ENCODE measurements at places on chromosomes 2 and 18.

DNA sequence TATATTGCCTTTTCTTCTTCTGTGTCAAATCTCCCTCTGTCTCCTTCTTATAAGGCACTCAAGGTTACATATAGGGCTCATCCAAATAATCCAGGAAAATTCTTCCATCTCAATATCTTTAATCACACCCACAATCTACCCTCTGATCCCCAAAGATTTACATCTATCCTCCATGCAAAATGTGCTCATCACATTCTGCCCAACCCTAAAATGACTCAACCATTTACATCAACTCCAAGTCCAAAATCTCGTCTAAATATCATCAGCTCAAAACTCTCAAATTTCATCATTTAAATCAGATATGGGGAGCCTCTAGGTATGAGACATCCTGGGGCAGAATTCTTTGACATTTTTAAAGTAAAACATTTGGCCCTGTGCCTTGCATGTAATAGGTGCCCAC lies 1349.8 kb downstream of the SUCLG1 start:
- H3K27me3 ChIP-seq = no peaks in the 10 kb centered on the region
- no peak overlapping the region for H3K27ac ChIP-seq
- H3K4me3 ChIP-seq = no peak overlapping the region
- DNase-seq = no peak

GRCh38 chr2:232937278-232937906 lies 67.3 kb downstream of the SNORC start:
- peaks cover 5% of the 10 kb centered on the region for H3K4me1 ChIP-seq
- peaks cover 10% of the 10 kb centered on the region for H3K36me3 ChIP-seq
- H3K27ac ChIP-seq = no peak overlapping the region
- no peak overlapping the region for H3K4me3 ChIP-seq
- H3K27me3 ChIP-seq = peaks cover 36% of the 10 kb centered on the region

DNA sequence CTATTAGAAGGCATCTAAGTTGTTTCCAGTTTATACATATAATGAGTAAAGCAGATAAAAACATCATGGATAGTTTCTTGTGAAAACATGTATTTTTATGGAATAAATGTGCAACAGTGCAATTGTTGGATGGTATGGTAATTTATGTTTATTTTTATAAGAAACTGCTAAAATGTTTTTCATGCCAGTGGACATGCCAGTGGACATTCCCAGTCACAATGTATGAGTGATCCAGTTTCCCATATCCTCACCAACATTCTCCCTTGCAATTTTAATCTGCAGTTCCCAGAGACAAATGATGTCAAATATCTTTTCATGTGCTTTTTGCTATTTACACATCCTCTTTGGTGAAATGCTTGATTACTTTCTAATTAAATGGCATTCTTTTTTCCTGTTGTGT lies 818.6 kb downstream of the SUCLG1 start:
- no peaks in the 10 kb centered on the region for H3K36me3 ChIP-seq
- no peak for DNase-seq
- no peak overlapping the region for H3K27ac ChIP-seq
- no peaks in the 10 kb centered on the region for H3K4me1 ChIP-seq

DNA sequence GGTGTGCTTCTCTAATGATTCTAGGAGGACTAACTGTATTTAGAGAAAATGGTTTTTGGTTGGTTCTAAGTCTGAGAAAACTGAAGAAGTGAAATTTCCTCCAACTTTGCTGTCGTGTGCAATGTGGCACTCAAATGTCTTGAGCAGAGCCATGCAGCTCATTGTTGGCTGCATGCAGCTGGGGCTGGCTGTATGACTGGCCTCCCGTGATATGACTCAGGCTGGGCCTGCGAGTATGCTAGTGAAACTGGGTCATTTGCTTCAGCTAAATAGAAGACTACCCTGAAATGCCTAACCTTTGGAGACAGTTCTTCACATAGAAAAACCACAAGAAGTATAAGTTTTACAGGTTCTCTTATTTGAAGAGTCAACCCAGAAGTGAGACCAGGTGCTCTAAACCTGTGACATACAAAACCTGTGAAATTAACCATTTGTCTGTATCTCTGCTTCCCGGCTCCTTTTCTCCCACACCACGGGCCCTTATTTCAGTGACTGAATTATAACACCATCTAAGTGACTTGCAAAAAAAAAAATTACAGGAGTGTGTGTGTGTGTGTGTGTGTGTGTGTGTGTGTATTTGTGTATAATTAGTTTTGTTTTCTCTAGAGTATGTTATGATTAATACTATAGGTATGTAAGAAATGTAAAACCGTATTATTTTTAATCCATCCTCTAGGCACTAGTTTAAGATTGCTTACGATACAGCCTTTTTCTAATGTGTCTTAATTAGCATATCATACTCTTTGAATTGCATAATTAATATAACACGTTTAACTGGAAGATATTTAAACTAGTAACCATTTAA lies 15.9 kb downstream of the POLI start:
- peak overlapping the region; percentile 89 for H3K27ac ChIP-seq
- peak overlapping the region; percentile 49 for H3K4me3 ChIP-seq
- peak; percentile 14 for DNase-seq
- peaks cover 18% of the 10 kb centered on the region for H3K4me1 ChIP-seq

- H3K4me3 ChIP-seq = no peak overlapping the region
- H3K27ac ChIP-seq = no peak overlapping the region
- H3K27me3 ChIP-seq = no peaks in the 10 kb centered on the region
These were observed 5.6 kb upstream of the EML4 start for GRCh38 chr2:42163444-42164045.

- H3K4me3 ChIP-seq = no peak overlapping the region
- H3K27ac ChIP-seq = no peak overlapping the region
- peaks cover 3% of the 10 kb centered on the region for H3K4me1 ChIP-seq
- peaks cover 35% of the 10 kb centered on the region for H3K27me3 ChIP-seq
- H3K36me3 ChIP-seq = no peaks in the 10 kb centered on the region
- DNase-seq = no peak
These were observed 139.7 kb downstream of the INO80D start for GRCh38 chr2:205946226-205946625.

DNA sequence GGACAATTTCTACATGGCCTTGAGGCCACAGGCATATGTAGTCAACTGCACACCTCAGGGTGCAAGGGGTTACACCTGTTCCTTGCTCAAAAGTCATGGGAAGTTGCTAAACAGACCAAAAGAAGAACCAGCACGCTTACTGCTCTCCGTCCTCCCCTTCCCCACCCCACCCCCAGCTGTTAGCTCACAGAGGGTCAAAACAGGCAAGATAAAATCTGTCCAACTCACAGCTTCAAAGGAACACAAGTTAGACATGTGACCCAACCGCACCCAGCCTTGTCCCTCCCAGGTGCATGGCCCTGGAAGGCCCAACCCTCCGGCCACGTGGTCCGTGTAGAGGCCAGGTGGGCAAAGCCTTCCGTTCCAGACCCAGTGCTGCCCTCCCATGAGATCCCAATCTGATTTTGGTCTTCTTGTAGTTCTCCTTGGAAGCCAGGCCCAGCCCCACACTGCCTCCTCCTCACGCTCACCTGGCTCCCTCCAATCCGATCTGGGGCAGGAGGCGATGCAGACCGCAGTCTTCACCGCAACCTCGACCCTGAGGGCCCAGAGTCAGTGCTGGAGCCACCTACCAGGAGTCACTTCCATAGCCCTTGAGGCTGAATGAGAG lies 14.5 kb upstream of the ASPRV1 start:
- peaks cover 13% of the 10 kb centered on the region for H3K4me1 ChIP-seq
- H3K27me3 ChIP-seq = no peaks in the 10 kb centered on the region

DNA sequence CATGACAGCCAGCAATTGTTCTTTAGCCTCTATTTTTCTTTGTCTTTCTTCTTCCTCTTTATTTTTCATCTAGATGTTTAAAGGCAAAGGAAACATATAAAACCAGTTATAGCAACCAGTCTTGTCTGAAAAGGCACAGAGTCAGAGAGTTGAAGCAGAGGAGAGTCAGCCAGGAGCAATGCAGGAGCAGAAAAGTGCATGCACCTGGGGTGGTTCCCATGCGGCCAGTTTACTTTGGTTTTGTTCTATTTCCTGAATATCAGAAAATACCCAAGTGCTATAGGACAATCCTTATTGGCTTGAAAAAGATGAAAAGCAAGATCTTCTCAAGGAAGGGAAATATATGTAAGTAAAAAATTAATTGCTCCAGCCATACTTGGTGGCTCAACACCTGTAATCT lies 44.9 kb downstream of the CFAP210 start:
- peaks cover 18% of the 10 kb centered on the region for H3K27me3 ChIP-seq
- peaks cover 2% of the 10 kb centered on the region for H3K4me1 ChIP-seq
- no peak for DNase-seq

- H3K27ac ChIP-seq = no peak overlapping the region
- no peak overlapping the region for H3K4me3 ChIP-seq
- no peak for DNase-seq
- peaks cover 12% of the 10 kb centered on the region for H3K27me3 ChIP-seq
- H3K4me1 ChIP-seq = no peaks in the 10 kb centered on the region
These were observed 101.6 kb downstream of the GFPT1 start for GRCh38 chr2:69285379-69285894.

DNA sequence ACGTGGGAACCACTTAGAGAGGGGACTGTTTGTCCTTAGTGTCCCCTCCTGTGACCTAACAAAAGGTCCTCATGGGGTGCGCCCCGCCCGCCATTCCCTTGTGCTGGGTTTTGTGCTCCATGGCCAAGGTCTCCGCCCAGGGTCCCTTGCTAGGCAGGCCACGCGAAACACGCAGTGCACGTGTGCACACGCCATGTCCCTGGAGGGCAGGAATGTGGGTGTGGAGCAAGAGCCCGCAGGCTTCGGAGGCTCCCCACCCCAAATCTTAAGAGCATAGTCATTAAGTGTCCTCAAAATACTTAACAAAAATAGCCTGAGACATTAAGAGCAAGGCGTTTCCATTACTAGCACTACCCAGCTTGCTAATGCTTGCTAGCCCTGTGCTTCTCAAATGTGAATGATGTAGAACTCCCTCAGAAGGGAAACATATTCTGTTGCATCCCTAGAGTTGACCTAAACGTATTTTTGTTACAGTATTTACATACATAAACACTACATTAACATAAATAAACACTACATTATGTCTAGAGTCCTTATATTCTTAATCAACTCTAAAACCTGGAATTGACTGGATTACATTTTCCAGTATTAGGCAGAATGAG lies 117.6 kb upstream of the APCDD1 start:
- no peak overlapping the region for H3K27ac ChIP-seq
- H3K4me1 ChIP-seq = no peaks in the 10 kb centered on the region
- H3K36me3 ChIP-seq = no peaks in the 10 kb centered on the region

DNA sequence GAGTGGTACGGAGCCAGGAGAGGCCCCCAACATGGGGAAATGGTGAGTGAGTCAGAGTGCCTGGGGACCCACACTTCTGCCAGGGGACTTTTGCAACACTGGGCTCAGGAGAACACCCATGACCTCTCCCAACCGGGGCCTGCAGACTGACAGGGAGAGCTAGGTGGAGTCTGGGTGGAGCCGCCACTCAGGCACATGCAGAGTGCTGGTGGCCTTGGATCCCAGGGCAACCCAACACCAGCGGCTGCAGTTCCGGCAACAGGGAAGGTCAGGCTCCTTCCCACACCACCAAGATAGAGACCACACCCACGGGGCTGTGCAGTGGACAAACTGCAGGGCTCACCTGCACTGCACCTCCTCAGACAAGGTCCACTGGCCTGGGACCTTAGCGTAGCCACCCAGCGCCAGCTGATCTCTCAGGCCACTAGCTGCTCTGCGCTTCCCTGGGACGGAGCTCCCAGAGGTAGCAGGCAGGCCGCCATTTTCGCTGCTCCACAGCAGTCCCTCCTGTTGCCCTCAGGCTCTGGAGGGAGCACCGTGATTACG lies 99.0 kb downstream of the EFEMP1 start:
- H3K4me1 ChIP-seq = no peaks in the 10 kb centered on the region
- no peaks in the 10 kb centered on the region for H3K36me3 ChIP-seq
- H3K4me3 ChIP-seq = no peak overlapping the region
- DNase-seq = no peak
- H3K27me3 ChIP-seq = peaks cover 12% of the 10 kb centered on the region
- H3K27ac ChIP-seq = no peak overlapping the region

GRCh38 chr2:78147466-78147865 lies 625.3 kb upstream of the LRRTM4 start:
- H3K27me3 ChIP-seq = no peaks in the 10 kb centered on the region
- H3K4me1 ChIP-seq = no peaks in the 10 kb centered on the region
- no peak for DNase-seq
- no peak overlapping the region for H3K27ac ChIP-seq

GRCh38 chr18:46471809-46472498 lies 185.1 kb downstream of the LOXHD1 start:
- no peak overlapping the region for H3K27ac ChIP-seq
- DNase-seq = no peak
- peaks cover 9% of the 10 kb centered on the region for H3K4me1 ChIP-seq
- no peak overlapping the region for H3K4me3 ChIP-seq
- peaks cover 16% of the 10 kb centered on the region for H3K27me3 ChIP-seq

- peak overlapping the region; percentile 98 for H3K4me3 ChIP-seq
- peak; percentile 13 for DNase-seq
- H3K27ac ChIP-seq = peak overlapping the region; percentile 98
- H3K4me1 ChIP-seq = peaks cover 33% of the 10 kb centered on the region
These were observed 1.5 kb downstream of the INO80D start for GRCh38 chr2:206084439-206084869.

DNA sequence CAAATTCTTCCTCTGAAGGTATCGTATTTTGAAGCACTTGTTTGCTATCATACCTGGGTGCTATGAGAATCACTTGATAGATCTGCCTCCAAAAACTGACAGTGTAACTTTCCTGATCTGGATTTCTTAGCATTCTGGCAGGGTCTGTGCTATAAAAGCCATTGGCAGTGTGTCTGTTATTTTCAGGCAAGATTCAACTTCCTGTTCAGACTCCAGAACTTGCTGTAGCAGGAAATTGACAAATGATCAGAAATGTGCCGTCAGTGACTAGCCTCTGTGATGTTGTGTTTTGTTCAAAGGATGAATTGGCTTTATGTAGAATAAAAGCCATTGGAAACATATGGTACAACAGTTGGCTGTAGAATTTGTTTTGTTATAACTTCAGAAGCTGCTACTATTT lies 273.3 kb downstream of the PTPRM start:
- no peaks in the 10 kb centered on the region for H3K36me3 ChIP-seq
- no peaks in the 10 kb centered on the region for H3K4me1 ChIP-seq
- no peak overlapping the region for H3K27ac ChIP-seq

DNA sequence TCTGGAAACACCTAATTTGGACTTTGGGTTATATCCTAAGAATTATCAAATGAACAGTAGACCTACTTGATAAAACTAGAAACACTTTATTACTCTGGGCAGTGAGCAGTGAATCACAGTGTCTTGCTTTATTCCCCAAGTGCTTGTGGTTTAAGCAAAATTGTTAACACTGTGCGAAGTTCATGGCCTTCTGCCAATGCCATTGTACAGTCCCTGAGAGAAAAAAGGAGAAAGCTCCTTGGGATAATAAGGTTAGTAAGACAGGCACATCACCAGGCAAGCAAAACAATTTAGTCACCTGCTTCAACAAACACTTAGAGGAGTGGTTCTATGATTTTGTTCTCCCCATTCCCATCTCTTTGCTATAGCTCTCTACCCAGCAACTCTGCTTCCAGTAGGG lies 39.8 kb downstream of the ADCYAP1 start:
- DNase-seq = no peak
- no peak overlapping the region for H3K4me3 ChIP-seq
- H3K4me1 ChIP-seq = no peaks in the 10 kb centered on the region
- H3K36me3 ChIP-seq = no peaks in the 10 kb centered on the region
